Calu3 (cell line): ENCODE measurements at places on chromosomes 7 and 10. TPM values are rescaled to one million over a fixed set of nuclear protein-coding genes. Genes with fewer than 3 reads are reported as not detected.
A peak's percentile ranks its signal among the peaks of the same experiment; 100 is the strongest.

Gene KLF14
- 0.17 TPM in 1 of 2 replicates, not detected in the other for total RNA-seq

DNA sequence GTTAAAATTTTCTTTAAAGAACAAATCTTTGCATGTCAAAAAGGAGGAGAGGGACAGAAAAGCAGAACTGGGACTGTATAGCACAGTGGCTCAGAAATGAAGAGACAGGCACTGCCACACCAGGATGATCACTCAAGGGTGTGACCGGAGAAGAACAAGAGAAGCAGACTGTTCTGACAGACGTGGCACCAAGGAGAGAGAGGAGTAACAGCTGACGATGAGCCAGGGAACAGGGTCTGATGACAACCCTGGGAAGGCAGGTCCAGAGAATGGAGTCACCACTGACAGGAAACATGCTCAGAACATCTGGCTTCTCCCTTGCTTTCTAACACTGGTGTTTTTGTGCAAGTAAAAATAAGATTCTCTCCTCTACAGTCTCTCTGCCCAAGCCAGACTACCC is 14.6 kb upstream of the VAX1 start:
- H3K27ac ChIP-seq, result no peak overlapping the region
- H3K4me3 ChIP-seq, result no peak overlapping the region
- H3K36me3 ChIP-seq, result no peaks in the 10 kb centered on the region
- DNase-seq, result no peak

DNA sequence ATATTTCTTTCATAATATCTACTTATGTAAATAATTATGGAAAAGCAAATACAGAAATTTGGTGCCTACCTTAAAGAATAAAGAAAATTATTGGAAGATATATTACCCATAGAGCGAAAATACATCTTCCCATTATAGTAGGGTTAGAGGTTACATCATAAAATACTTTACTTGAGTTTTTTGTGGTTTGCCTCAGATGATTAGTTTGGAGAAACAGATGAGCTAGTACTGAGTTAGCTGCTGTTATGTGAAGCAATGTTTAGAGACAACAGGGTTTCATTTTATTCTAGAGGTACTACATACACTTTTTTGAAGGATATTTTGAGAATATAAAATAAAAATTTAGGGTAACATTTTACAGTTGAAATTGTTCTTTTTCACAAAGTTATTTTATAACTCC is 2.9 kb upstream of the MLLT10 start:
- peaks cover 13% of the 10 kb centered on the region for H3K27me3 ChIP-seq
- no peak overlapping the region for H3K27ac ChIP-seq
- no peak overlapping the region for H3K4me3 ChIP-seq

GRCh38 chr10:17073725-17074540 is 55.7 kb downstream of the CUBN start:
- no peak overlapping the region for H3K4me3 ChIP-seq
- no peaks in the 10 kb centered on the region for H3K36me3 ChIP-seq
- H3K27ac ChIP-seq, result no peak overlapping the region
- no peak for DNase-seq
- peaks cover 8% of the 10 kb centered on the region for H3K4me1 ChIP-seq

- no peaks in the 10 kb centered on the region for H3K27me3 ChIP-seq
- H3K27ac ChIP-seq, result no peak overlapping the region
- H3K4me1 ChIP-seq, result peaks cover 53% of the 10 kb centered on the region
- peak; percentile 52 for DNase-seq
- H3K36me3 ChIP-seq, result no peaks in the 10 kb centered on the region
- H3K4me3 ChIP-seq, result no peak overlapping the region
Observed at GRCh38 chr7:142557971-142558582, 191.2 kb upstream of the PRSS1 start.

GRCh38 chr7:122454776-122455507 is 150.4 kb upstream of the FEZF1 start:
- no peak overlapping the region for H3K4me3 ChIP-seq
- H3K36me3 ChIP-seq, result no peaks in the 10 kb centered on the region
- H3K4me1 ChIP-seq, result no peaks in the 10 kb centered on the region
- H3K27ac ChIP-seq, result no peak overlapping the region
- no peak for DNase-seq
- H3K27me3 ChIP-seq, result no peaks in the 10 kb centered on the region

GRCh38 chr7:155560982-155561686 is 14.8 kb upstream of the CNPY1 start:
- DNase-seq, result no peak
- H3K36me3 ChIP-seq, result no peaks in the 10 kb centered on the region
- H3K4me3 ChIP-seq, result no peak overlapping the region
- no peak overlapping the region for H3K27ac ChIP-seq
- no peaks in the 10 kb centered on the region for H3K4me1 ChIP-seq

Gene SRRM3
- total RNA-seq, result 0.21 TPM in 1 of 2 replicates, not detected in the other

DNA sequence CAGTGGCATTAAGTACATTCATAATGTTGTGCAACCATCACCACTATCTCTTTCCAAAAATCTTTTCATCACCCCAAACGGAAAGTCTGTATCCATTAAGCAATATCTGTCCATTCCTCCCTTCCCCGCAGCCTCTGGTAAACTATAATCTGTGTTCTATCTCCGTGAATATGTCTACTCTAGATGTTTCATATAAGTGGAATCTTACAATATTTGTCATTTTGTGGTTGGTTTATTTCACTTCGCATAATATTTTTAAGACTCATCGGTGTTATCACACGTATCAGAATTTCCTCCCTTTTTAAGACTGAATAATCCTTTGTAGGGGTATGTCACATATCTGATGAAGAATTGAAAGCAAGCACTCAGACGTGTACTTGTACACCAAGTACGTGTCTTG is 86.0 kb upstream of the FGFR2 start:
- peaks cover 74% of the 10 kb centered on the region for H3K27me3 ChIP-seq
- no peaks in the 10 kb centered on the region for H3K36me3 ChIP-seq
- no peak for DNase-seq
- no peak overlapping the region for H3K27ac ChIP-seq

DNA sequence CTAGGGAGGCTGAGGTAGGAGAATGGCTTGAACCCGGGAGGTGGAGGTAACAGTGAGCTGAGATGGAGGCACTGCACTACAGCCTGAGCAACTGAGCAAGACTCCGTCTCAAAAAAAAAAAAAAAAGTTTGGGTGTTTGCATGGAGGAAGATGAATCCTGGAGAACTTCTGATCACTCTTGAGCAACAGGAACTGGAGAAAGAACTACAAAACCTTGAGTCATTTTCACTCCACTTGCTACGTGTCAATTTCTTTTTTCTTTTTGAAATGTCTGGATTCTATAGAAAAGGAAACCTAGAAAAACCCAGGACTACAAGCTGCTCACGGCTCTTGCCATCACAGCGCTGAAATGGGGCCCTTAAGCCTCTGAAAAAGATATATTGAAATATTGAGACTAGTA is 189.6 kb upstream of the NRP1 start:
- no peaks in the 10 kb centered on the region for H3K4me1 ChIP-seq
- no peaks in the 10 kb centered on the region for H3K27me3 ChIP-seq
- H3K4me3 ChIP-seq, result no peak overlapping the region
- H3K36me3 ChIP-seq, result no peaks in the 10 kb centered on the region
- no peak for DNase-seq
- no peak overlapping the region for H3K27ac ChIP-seq

- peaks cover 35% of the 10 kb centered on the region for H3K36me3 ChIP-seq
- no peak overlapping the region for H3K27ac ChIP-seq
- H3K4me3 ChIP-seq, result no peak overlapping the region
- DNase-seq, result no peak
- H3K4me1 ChIP-seq, result peaks cover 25% of the 10 kb centered on the region
Observed at GRCh38 chr7:22812353-22812752, 10.3 kb downstream of the TOMM7 start.

- H3K27me3 ChIP-seq, result no peaks in the 10 kb centered on the region
- H3K4me3 ChIP-seq, result no peak overlapping the region
- no peaks in the 10 kb centered on the region for H3K36me3 ChIP-seq
- DNase-seq, result no peak
Observed at GRCh38 chr7:77866786-77867536, 68.4 kb downstream of the PHTF2 start.

Gene AS3MT
- total RNA-seq, result 0.35 TPM in 1 of 2 replicates, not detected in the other

Gene SKIDA1
- total RNA-seq, result 0.40 TPM in 1 of 2 replicates, not detected in the other

DNA sequence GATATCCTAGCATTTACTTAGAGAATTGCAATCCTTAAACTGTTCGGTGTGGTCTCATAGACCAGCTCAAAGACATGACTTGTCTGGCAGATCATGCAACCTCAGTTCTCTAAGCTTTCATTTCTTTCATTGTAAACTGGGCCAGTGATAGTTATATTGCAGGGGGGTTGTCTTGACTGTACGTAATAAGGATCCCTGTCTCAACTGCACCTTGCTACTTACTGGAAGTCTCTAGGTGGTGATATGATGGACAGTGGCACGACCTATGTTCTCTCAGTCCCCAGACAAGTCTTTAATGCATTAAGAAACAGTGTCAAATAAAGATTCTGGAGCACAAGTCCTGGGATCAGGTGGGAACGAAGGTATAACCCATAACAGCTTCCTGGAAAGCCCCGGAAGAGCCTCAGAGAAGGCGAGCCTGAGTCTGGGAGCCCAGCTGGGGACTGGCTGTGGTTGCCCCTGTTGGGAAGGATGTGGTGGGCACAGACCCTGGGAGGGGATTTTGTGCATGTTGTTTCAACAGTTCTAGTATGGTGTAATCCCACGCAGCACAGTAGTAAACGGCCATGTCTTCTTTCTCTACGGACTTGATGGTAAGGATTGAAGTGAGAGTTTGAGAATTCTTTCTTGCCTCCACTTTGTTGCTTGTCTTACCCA is 26.0 kb upstream of the TARP start:
- no peak for DNase-seq
- no peak overlapping the region for H3K4me3 ChIP-seq
- peaks cover 42% of the 10 kb centered on the region for H3K27me3 ChIP-seq
- no peaks in the 10 kb centered on the region for H3K36me3 ChIP-seq
